Kidney (tissue), 22 donors: ENCODE measurements at places on chromosomes 3 and 15. TPM values are rescaled to one million over a fixed set of nuclear protein-coding genes. Genes with fewer than 3 reads are reported as not detected.

- no peak for DNase-seq
Observed at GRCh38 chr3:133576169-133576568, 2.7 kb downstream of the CDV3 start.

GRCh38 chr3:149199474-149199873 is 22.2 kb downstream of the CP start:
- no peak for DNase-seq

DNA sequence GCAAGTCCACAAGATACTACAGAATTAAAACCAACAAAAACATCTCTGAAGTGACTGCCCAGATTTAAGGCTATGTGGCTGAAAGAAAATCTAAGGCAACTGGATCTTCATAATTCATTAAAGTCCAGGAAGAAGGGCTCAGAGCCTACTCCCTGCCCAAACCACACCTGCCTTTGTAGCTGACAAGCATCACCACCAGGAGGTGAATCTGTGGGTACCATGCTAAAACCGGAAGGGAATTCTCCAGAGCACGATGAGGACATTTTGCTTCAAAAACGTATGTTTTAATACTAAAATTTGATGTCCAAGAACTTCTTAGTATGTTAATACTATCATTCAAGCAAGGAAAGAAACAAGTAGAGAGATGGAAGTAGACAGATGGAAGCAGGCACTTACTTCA is 495.9 kb upstream of the NECTIN3 start:
- no peak for DNase-seq

DNA sequence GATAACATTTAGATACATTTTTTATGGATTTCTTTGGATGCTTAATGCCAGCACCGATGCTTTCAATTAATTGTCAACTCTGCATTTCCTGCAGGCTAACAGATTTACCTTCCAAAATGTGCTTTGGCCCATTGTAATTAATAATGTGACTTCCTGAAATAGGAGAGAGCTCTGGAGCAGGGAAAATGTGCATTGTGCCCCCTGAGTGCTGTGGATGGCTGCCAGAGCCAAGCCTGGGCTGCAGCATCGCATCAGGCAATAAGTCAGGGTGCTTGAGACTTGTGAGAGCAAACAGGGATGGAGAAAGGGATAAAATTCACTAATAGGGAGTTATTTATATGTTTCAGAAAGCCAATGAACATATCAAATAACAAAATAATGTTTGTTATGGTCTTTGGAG is 133.8 kb downstream of the MOBP start:
- no peak for DNase-seq

- no peak for DNase-seq
Observed at GRCh38 chr3:15007681-15008141, 57.4 kb downstream of the MRPS25 start.

- no peak for DNase-seq
Observed at GRCh38 chr3:33775363-33775762, 23.1 kb upstream of the PDCD6IP start.

DNA sequence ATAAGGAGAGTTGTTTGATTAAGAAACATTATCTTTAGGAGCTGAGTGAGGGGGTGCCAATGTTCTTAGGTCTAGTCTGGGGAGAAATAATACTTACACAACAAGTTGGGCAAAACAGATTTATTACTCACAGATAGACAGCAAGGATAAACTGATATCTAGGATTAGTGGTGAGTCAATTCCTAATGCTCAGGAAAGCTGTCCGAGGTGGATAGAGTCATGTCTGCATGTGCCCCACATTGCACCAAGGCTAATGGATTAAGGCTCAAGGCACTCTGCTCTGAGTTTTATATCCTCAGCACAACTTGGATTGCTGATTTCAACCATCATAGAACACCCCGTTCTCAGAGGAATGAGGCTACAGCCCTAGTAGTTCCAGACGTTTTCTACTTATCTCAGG is 1042.3 kb downstream of the OTOL1 start:
- DNase-seq: no peak

DNA sequence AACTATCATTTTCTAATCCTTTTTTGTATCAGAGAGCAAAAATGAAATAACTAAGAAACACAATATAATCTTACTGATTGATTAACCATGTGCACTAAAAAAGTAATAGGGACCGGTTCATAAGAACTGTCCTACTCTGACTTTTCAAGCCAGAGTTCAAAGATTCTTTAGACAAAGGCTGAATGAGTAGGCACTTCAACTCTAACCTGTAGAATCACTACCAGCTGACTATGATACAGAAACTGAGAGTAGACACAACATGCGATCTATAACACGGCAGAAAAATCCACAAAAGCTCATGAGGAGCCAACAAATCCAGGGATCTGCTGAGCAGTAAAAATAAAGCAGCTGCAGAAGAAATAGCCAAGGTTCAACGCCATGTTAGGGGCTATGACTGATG is 8.9 kb downstream of the COPB2 start:
- DNase-seq: no peak

DNA sequence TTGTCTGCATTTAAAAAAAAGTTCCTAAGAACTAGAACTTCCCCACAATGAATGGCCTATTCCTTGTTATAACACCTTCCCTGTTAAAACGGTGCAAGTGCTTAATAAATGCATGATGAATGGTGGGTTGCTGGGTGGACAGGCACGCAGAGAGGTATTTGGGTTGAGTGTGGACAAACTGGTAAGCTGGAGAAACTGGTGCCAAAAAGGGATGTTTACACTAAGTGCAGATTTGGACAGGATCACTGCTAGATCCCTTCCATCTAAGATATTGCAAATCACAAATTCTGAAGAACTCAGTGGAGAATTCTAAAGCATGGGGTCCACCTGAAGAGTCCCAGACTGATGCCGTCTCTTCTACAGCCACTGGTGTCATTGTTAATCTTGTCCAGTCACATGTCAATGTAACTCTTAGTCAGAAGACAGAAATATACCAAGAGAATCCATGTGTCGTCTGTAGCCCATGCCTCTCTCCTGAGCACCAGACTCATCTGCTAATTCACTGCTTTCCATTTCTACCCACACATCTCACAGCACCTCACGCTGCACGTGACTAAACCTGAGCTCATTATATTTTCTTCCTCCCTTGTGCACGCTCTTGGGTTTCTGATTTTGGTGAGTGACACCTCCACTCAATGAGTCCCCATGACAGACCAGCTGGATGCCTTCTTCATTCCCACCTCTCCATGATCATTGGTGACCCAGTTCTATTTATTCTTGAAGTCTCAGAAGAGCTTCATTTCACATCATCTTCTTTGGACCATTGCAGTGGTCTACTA is 328.9 kb downstream of the THSD4 start:
- DNase-seq: no peak

DNA sequence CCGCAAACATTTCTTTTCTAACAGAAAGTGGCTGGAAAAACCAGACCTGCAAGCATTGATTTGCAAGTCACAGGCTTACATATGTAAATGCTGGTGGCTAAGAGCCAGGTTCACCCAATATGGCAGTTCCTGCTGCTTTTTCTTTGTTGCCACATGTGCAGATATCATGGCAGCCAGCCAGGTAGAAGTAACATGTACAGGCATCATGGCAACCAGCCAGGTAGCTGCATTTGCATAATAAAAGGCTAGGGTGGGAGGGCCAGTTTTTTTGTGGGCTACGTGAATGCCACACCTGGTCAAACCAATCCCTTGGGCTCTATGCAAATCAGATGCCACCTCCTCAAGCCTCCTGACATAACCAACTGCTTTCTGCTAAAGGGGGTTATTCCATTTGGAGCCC is 2.8 kb upstream of the SMCO1 start:
- DNase-seq: no peak

DNA sequence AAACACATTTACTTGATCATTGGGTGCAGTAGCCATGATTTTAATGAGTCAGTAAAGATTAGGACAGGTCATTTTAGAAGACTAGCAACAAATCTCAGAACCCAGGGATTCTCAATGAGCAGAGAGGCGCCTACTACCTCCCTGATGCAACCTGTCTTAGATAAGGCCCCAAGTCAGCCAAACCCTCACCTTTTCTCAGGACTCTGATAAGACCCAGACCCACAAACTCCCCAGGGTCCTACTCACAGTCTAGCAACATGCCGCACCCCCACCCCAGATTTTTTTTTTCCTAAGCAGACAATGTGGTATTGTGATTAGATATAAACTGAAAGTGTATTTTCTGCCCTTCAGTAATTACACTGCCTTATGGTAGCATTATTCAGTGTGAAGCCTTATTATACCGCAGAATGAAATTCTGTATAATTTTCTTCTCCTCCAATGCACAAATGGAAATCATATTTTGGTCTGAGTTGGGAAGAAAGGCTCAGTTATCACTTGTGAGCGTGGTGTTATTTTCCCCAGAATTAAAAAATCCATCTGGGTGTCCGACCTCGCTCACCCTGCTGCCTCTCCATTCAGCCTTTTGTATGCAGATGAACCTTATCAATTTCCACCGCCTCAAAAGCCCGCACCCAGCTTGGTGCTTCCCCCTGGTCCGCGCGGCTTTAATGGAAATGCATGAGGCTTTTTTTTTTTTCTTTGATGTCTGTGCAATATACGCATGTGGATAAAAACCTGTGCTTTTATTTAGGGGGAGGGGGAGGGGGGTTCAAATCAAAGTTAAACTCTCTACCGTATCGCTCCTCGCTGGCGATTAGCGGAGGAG is 122.0 kb upstream of the SOX14 start:
- no peak for DNase-seq

TGM5 gene
- polyA plus RNA-seq: not detected

COL7A1 gene
- polyA plus RNA-seq: 14.4 TPM

ZNF860 gene
- 0.84 TPM for polyA plus RNA-seq

DUOXA2 gene
- polyA plus RNA-seq: 0.37 TPM

ISLR gene
- polyA plus RNA-seq: 18.8 TPM
